ENCODE measurements at places on chromosomes 11 and 22. TPM values are rescaled to one million over a fixed set of nuclear protein-coding genes. Genes with fewer than 3 reads are reported as not detected.

- H3K27me3 ChIP-seq, result no peaks in the 10 kb centered on the region
- no peaks in the 10 kb centered on the region for H3K4me1 ChIP-seq
- H3K4me3 ChIP-seq, result no peak overlapping the region
- H3K27ac ChIP-seq, result no peak overlapping the region
- no peaks in the 10 kb centered on the region for H3K36me3 ChIP-seq
Measured at GRCh38 chr11:30902929-30903328, 316.8 kb upstream of the MPPED2 start.

DNA sequence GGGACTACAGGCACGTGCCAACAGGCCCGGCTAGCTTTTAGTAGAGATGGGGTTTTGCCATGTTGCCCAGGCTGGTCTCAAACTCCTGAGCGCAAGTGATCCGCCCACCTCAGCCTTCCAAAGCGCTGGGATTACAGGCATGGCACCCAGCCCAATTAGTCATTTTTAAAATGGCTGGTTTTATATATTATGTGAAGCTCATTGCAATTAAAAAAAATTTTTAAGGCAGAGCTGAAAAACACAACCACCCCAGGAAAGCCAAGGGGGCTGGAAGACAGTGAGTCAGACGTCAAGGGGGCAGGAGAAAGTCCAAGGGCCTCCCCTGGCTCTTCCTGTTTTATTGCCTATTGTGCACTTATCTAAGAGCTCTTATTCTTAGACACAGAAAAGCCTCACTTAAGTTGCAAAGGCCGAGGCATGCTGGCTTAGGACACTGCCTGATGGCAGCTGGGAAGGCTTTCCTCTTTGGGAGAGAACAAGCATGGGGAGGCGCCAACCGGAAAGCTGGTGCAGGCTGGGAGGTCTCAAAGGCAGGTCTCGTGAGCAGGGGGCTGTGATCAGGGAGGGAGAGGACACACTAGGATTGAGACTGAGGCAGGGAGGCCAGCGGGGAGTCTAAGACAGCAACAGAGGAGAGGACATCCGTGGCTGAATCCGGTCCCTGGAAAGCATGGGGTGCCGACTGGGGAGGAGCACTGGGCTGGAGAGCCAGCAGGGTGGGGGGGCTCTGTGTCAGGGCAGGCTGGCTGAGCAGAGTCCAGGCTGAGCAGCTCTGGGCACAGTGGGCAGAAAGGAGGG, 11.1 kb upstream of the OSM start:
- no peaks in the 10 kb centered on the region for H3K36me3 ChIP-seq
- H3K27me3 ChIP-seq, result peaks cover 26% of the 10 kb centered on the region
- H3K4me3 ChIP-seq, result no peak overlapping the region
- H3K27ac ChIP-seq, result no peak overlapping the region
- no peak for DNase-seq

FOLR2 gene
- 0.75 TPM for total RNA-seq

BIK gene
- total RNA-seq, result 1.3 TPM
